HuH-7.5 (cell line): ENCODE measurements at places on chromosomes 12 and 14.

- DNase-seq: no peak
Measured at GRCh38 chr12:7869137-7869536, 3.6 kb downstream of the SLC2A14 start.

- DNase-seq: no peak
Measured at GRCh38 chr12:103012884-103013283, 55.4 kb downstream of the ASCL1 start.

- DNase-seq: no peak
Measured at GRCh38 chr12:83390186-83390585, 703.5 kb downstream of the TMTC2 start.

- DNase-seq: no peak
Measured at GRCh38 chr12:50992819-50993218, 33.4 kb downstream of the SLC11A2 start.

DNA sequence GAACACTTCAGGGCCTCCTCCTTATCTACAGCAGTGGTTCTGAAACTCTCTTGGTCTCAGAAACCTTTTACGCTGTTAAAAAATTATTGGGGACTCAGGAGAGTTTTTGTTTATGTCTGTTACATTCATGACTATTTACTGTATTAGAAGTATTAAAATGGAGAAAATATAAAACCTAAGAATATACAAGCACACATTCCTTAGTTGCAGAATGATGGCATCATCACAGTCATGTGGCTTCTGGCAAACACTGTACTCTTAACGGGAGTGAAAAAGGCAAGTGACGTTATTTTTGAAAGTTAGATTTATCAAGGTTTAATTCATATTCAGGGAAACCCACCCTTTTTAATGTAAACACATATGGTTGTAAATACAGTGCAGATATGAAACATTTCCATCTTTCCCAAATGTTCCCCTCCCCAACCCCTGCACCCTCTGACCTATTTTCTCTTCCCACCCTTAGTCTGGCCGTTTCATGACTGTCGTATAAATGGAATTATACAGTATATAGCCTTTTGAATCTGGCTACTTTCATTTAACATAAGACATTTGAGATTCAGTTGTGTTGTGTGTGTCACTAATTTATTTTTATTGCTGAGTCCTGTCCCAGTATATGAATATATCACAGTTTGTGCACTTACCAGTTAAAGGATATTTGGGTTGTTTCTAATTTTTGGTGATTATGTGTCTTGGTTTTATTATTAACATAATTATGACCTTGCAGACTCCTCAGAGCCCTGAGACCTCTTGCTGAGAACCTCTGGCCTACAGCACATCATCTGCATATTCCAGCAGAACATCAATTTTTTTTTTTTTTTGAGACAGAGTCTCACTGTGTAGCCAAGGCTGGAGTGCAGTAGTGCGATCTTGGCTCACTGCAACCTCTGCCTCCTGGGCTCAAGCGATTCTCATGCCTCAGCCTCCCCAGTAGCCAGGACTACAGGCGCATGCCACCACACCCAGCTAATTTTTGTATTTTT lies 457.0 kb downstream of the PCNX1 start:
- DNase-seq: no peak
